ENCODE measurements at places on chromosomes 5 and 9.

DNA sequence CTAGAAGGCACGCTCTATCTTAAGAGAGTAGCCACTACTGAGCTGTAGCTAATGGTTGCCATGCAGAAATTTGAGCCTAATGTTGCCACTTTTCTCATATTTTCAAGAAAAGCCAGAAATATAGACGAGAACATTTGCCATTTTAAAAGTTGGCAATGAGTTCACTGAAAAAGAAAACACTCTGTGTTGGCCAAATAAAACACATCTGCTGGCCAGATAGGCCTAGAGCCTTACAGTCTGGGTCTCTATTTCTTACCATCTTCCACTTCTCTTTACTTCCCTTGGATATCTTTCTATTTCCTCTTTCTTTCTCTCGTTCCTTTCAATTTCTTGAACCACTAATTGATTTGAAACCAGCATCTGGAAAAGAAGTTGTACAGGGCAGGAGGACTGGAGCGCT, 36.6 kb upstream of the VCAN start:
- DNase-seq: no peak

DNA sequence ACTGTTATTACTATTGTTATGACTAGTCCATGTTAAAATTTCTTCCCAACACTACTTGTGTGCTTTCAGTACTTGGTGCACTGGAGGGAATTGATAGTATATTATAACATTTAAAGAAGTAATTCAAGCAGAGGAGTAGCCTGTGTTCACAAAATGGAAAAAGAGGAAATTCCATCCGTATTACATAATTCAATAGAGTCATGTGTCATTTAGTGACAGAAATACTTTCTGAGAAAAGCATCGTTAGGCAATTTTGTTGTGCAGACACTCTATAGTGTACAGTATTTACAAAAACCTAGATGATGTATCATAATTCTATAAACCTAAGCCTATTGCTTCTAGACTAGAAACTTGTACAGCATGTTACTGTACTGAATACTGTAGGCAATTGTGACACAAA, 78.3 kb upstream of the PCSK5 start:
- no peak for DNase-seq

- DNase-seq: no peak
These were observed 37.0 kb upstream of the LCP2 start for GRCh38 chr5:170334626-170335025.

DNA sequence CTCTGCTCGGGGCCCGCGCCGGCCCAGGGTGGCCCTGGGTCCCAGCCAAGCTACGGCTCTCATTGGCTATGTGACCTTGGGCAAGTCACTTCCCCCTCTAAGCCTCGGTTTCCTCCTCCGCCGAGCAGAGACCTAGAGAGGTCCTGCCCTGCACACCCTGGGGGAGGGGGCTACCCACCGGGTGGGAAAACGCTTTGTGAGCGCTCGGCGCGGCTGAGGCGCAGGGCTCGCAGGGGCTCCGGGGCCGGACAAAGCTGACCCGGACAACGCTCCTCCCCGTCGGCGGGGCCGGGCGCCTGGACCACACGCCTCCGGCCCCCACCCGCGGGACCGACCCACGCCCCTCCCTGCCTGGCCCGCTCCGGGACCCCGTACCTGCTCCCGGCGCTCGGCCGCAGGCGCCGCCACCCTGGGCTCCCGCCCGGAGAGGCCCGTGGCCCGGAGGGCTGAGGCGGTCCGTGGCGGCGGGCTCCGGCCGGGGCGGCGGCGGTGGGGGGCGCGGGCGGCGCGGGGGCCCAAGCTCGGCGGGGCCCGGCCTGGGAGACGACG, 85.7 kb upstream of the MELK start:
- DNase-seq: peak; percentile 30

DNA sequence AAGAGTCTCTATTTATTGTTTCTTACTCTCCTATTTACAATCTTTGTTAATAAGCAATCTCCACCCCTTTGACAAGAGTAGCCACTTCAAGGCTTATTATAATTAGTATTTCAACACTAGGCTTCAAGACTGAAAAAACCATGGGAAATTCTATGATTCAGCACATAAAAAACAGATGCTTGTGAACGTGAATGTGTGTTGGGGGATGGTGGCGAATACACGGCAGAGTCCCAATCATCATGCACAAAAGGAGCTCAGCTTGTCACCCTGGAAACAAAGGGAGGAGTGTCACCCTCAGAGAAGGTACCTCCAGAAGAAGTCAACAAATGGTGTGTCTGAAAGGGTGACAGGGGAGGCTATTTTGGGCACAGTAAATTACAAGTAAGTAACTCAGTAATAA, 157.2 kb upstream of the RETREG1 start:
- DNase-seq: no peak

GRCh38 chr9:63817622-63818518, 1467.1 kb downstream of the FOXD4L5 start:
- no peak for DNase-seq

DNA sequence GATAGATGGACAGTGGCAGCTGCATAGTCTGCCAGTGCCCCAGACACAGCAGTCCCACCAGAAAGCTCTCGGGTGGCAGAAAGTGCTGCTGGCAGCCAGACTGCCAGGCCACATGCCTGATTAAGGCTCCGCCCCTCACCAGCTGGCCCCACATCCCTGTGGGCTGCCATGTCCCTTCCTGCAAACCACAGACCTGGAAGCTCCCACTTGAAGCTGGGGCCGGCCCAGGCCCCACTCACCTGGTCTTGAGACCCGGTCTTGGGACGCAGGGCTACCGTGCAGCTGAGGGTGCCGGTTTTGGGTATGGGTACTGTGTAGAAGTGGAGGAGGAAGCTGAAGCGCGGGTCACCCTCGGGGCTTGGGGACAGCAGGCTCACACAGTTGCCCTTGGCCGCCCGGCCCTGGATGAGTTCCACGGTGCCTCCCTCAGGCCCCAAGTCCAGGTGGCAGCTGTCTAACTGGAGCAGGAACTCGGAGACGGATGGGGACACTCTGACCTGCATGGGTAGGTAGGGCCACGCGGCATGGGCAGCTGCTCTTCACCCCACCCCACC, 15.3 kb downstream of the FPGS start:
- no peak for DNase-seq

- no peak for DNase-seq
These were observed 22.3 kb upstream of the SYNPO start for GRCh38 chr5:150618163-150618562.

DNA sequence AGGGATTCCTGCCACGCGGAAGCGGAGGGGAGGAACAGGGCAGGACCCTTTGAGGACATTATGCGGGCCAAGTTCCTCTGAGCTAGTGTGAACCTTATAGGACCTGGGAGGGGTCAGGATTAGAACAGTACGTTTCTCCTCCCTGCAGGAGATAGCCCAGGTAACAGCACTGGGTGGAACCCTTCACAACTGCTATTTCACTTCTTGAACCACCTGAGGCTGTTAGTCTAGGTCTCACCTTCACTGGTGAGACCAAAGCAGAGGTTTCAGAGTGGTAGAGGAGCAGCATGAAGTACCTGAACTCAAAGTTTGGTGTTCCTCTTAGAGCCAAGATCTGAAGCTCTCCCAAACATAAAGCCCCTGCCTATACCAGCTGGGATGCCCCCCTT, 832 bp downstream of the EIF4EBP3 start:
- no peak for DNase-seq

DNA sequence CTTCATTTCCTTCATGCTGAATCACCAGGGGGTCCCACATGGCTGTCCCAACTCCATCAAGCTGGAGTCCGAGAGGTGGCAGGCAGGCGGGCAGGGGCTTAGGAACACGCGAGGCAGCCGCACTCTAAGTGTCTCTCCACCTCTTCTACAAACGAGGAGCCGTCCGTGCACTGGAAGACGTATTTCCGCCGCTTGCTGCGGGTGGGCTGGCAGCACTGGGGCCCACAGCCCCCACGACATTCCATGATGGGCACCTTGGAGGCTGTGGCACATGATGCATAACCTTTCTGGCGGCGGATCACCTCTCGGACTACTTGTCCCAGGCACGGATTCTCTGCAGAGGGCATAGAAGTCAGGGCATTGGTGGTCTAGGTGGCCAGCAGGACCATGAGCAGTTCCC, 87.2 kb upstream of the PANK3 start:
- no peak for DNase-seq

- DNase-seq: no peak
These were observed 131.1 kb upstream of the FBXL7 start for GRCh38 chr5:15368835-15369234.

GRCh38 chr5:91928754-91929521, 545.8 kb upstream of the ARRDC3 start:
- no peak for DNase-seq

GRCh38 chr5:145917288-145917687, 19.1 kb upstream of the SH3RF2 start:
- no peak for DNase-seq

DNA sequence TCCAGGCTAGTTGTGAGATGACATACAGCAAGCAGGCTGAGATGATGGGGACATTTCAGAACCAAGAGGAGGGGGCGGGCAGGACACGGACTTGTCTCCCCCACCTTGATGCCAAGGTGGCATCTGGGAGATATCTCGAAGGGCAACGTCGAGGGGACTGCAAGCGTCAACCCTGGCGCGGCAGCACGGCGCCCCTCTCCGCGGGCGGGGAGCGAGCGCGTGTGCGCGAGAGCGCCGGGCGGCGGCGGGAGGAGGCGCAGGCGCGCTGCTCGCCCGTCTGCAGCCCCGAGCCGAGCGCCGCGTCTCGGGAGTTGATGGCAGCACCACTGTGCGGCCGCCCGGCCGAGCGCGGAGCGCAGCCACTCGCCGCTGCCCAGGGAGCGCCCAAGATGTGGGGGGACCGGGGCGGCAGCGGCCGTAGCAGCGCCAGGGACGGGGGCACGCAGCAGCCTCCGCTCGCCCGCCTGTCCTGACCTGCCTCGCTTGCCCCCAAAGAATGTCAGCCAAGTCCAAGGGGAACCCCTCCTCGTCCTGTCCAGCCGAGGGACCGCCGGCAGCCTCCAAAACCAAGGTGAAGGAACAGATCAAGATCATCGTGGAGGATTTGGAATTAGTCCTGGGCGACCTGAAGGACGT, at the start of gene PRR16:
PRR16 (plus strand) TSS at position 310 of the 636 bp plus-strand sequence.
- DNase-seq: peak; percentile 67

DNA sequence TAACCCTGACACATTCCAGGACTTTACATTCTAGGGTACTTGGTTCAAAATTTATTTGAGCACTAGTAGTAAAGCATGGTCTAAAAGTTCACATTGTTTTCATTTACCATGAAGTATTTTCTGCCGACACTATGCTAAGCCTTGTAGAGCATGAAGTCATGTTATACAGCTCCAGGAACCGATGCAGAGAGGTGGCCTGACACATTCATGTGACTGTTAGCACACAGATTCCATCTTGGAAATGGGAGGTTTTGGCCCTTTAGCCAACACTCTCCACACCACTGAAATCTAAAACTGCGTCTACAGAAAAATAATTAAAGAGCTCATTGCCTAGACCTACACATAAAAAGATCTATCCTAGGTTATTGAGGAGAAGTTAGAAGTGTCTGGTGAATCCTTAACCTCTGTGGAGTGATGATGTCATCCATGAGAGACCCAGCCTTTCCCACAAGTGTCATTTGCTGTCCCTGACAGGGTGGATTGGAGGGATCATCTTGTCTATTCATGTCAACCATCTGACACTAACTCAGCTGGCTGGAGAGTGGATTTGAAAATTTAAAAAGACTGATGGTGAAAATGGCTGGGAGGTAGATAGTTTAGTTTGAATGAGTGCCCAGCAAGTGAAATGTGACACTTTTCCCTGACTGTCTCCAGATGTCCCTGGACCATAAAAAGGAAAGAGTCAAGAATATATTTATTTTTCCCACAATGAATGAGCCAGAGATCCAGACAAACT, 1.3 kb downstream of the RANBP3L start:
- DNase-seq: no peak

GRCh38 chr9:34203992-34204635, 25.3 kb downstream of the UBAP1 start:
- DNase-seq: no peak

DNA sequence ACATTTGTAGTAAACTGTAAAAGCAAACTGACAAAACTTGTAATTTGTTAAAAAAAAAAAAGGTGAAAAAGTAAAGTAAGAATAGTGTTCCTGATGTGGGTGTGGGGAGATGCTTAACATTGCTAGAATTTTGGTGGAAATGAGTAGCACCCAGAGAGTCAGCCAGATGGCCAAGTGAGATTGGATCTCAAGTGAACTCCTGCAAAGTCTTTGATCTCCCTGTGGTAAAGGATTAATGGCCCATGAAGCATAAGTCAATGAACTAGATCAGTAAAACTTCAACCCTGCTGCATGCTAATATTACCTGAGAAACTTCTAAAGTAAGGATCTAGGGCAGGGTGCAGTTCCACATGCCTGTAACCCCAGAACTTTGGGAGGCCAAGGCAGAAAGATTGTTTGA, 19.0 kb upstream of the FAM169A start:
- no peak for DNase-seq

DNA sequence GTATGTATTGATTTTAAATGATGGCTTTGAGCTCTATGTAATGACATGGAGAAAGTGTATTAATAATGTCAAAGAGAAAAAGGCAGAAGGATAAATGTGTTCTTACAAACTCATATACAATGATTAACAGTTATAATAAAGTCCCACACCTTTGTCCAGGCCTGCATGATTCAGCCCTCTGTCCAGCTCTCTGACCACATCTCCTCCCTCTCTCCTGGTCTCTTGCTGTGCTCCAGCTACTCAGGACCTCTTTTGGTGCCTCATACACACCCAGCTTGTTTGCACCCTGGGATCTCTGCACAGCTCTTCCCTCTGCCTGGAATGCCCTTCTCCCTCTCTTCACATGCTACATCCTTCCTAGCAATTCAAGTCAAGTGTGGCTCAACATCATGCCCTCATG, 37.5 kb upstream of the DMRT1 start:
- DNase-seq: no peak

GRCh38 chr9:72600671-72601070, 79.3 kb downstream of the TMC1 start:
- no peak for DNase-seq

GRCh38 chr9:28410411-28410810, 837.1 kb upstream of the C9orf72 start:
- no peak for DNase-seq

- DNase-seq: peak; percentile 71
These were observed 466.1 kb downstream of the TLR4 start for GRCh38 chr9:118170032-118170955.

- no peak for DNase-seq
These were observed 18.4 kb downstream of the ENC1 start for GRCh38 chr5:74622122-74622521.

GRCh38 chr5:134077926-134078580, 36.4 kb upstream of the TCF7 start:
- no peak for DNase-seq
